ENCODE measurements at places on chromosomes 2 and 18.

DNA sequence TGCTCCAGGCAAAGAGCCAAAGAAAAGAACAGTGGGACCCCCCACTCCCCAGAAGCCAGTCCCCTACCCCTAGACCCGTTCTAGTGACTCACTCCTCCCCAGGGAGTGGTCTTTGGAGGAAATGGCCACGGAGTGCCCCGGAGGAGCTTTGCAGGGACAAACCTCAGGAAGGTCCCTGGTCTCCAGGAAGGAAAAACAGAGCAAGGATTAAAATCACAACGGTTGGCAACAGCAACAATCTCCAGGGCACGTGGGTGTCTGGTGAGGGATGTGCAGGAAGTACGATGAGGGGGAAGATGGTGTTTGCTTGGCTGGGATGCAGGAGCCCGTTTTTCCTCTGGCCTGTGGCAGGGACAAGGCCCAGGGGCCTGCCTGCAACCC is 135.0 kb downstream of the SMAD2 start:
- no peak for DNase-seq

- DNase-seq: no peak
Measured at GRCh38 chr18:12048010-12048826, 45.4 kb upstream of the ANKRD62 start.

GRCh38 chr2:20150806-20151571 is 73.9 kb downstream of the SDC1 start:
- DNase-seq: no peak

- DNase-seq: peak; percentile 44
Measured at GRCh38 chr2:110211938-110212858, at the start of gene MTLN. MTLN (minus strand) TSS chr2:110212547; CDS start chr2:110212525, 22 bp downstream.

- DNase-seq: no peak
Measured at GRCh38 chr2:207744050-207744449, 25.7 kb downstream of the FZD5 start.

DNA sequence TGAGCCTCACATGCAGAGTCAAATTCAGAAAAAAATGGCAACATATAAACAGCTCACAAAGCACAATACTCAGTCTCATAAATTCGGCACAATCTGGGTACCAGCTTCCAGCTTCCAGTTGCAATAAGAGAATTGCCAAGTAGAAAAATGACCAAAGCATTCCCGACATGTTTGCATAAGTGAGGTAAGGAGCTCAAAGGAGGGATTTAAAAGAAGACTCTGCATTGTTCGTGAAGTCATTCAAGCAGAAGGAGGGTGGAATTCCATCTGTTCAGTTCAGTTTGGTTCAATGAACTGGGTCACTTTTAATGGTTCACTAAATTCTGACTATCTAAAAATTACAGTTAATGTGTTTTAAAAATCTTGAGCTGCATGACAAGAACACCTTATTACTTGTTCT is 106.7 kb upstream of the KLHL14 start:
- no peak for DNase-seq

GRCh38 chr2:228841877-228842276 is 429.2 kb downstream of the PID1 start:
- DNase-seq: no peak

GRCh38 chr2:208406474-208407451 is at the start of gene PTH2R:
PTH2R (plus strand) TSS chr2:208406792; CDS start chr2:208407044, 252 bp downstream.
- DNase-seq: no peak

GRCh38 chr2:25948437-25948836 is 33.9 kb downstream of the KIF3C start:
- no peak for DNase-seq

All from cortex of kidney (tissue), 1 donor.